ENCODE measurements at places on chromosomes 4 and X.

DNA sequence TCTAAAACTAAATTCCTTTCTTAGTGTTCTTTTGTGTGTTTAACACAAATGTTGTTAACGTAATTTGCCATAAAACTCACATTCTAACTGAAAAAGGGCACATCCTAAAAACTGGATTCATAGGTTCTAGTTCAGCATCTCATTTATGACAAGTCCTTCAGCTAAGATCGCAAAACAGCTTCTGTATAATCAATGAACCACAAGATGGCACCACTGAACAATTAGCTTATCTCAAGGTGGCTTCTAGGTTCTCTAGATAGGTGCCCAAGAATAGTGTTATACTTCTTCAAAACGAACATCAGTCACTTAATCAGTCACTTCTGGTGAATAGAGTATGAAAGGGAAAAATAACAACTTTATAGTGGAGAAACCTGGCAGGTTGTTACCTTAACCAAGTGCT lies 54.3 kb downstream of the NRK start:
- no peak for DNase-seq

DNA sequence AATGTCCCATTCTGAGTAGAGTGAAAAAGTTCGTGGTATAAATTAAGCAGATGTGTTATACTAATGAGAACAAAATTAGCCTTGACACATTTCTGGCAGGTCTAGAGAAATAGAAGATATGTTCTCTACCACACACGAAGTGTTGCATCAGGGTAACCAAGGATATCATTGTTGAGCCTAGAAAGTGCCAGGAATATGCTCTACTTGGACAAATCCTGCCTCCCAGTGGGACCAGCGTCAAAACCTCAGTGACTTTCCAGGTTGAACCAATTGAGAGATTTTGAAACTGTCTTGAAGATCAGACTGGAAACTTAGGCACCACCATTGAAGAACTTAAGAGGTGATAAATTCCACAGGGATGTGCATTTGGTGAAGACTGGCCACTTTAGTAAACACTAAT lies 115.9 kb downstream of the HPGD start:
- no peak for DNase-seq

- DNase-seq: no peak
Observed at GRCh38 chr4:120749445-120750151, 172.9 kb downstream of the PRDM5 start.

GRCh38 chr4:48683784-48684666 lies 96.1 kb downstream of the FRYL start:
- DNase-seq: no peak

Measured in RCC 7860 (cell line).